Right renal pelvis (tissue), 4 donors: ENCODE measurements at places on chromosomes 4 and X. TPM values are rescaled to one million over a fixed set of nuclear protein-coding genes. Genes with fewer than 3 reads are reported as not detected.

Gene LAMTOR3
- polyA plus RNA-seq, result 123 TPM

Gene ODAPH
- polyA plus RNA-seq, result 0.11 TPM

Gene LRCH2
- polyA plus RNA-seq, result 15.1 TPM

Gene PLRG1
- 118 TPM for polyA plus RNA-seq

Gene RBPJ
- polyA plus RNA-seq, result 81.9 TPM

Gene HTRA3
- polyA plus RNA-seq, result 12.6 TPM

Gene LIMCH1
- polyA plus RNA-seq, result 117 TPM

Gene GPC3
- polyA plus RNA-seq, result 1,095 TPM

Gene VCX
- polyA plus RNA-seq, result not detected

Gene SPOCK3
- polyA plus RNA-seq, result 17.4 TPM

DNA sequence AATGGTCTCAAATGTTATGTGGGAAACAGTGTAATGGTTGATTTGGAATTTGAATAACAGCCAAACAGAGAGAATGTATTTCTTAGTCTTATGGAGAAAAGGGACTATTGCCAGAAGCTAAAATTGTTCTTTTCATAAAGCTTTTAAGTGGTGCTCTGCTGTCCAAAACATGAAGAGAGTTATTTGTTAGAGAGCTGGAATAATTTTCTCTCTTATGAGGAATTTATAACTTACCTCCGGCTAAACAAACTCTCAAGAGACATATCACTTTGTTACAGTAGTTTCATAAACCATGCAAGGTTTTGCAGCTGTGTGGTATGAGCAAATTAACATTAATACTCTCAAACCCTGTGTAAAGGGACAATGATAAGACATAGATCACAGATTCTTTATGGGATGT, 28.6 kb downstream of the SULT1B1 start:
- DNase-seq, result no peak

DNA sequence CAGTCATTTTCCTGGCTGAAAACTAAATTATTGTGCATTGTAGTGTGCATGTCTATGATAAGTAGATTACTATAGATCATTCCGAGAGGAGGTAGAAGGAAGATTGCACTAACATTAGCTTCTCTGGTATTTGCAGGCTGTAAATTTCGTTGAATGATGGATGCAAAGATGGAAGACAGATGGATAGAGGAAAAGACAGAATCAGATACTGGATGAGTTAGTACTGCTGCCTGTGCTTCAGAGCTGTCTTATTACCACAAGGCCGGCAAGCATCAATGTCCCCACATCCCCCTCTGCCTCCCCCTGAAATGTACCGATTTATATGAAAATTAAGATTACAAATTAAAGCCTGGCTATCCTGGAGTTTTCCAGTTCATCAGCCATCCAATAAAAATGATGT, 17.7 kb downstream of the NAA11 start:
- DNase-seq, result no peak

DNA sequence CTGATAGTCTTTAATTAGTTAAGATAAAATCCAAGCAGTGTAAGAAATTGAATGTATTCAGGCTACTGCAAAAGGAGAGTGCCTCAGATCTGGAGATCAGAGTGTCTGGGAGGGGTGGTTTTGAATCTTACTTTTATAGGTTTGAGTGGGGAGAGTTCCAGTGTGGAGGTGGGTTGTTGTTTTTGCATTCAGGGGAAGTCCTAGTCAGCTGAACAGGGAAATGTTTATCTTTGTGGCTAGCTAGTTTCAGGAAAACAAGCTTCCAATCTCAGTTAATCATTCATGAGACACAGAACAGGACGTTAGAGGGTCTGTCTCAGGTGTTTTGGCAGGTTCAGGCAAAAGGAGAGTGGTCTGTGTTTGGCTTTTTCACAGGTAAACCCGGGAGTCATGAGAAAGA, 26.0 kb downstream of the ZNF81 start:
- DNase-seq, result no peak

GRCh38 chrX:129738466-129739308, at the start of gene XPNPEP2:
Gene XPNPEP2 (plus strand): TSS chrX:129738979. CDS start chrX:129739214, 235 bp downstream.
- peak; percentile 32 for DNase-seq

DNA sequence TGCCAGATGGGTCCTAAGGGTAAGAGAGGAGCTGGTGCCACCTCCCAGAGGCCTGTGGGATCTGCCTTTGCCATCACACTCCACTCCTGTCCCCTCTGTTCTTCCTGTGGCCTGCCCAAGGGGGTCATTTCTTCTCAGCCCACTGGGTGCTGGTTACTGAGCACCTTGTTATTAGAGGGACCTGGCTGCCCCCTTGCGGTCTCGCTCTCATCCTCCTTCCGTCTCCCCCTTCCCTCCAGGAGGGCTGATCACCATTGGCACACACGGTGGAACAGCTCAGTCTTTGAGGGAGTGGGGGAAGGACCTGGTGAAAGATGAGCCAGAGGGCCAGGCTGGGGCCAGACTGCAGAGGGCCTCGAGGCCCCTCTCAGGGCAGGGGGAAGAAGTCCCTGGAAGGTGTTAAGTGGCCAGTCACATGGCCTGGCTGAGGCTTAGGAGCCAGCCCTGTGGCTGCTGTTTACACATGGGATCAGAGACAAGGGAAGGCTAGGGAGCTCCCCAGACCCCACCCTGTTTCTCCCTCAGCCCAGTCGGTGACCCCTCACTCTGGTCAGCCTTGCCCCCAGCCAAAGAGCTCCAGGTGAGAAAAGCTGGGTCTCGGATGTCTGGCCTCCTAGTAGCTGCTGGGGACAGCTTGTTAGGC, 68.1 kb downstream of the MTMR1 start:
- DNase-seq, result no peak

GRCh38 chr4:181595716-181596115, 647.5 kb upstream of the TENM3 start:
- peak; percentile 23 for DNase-seq

DNA sequence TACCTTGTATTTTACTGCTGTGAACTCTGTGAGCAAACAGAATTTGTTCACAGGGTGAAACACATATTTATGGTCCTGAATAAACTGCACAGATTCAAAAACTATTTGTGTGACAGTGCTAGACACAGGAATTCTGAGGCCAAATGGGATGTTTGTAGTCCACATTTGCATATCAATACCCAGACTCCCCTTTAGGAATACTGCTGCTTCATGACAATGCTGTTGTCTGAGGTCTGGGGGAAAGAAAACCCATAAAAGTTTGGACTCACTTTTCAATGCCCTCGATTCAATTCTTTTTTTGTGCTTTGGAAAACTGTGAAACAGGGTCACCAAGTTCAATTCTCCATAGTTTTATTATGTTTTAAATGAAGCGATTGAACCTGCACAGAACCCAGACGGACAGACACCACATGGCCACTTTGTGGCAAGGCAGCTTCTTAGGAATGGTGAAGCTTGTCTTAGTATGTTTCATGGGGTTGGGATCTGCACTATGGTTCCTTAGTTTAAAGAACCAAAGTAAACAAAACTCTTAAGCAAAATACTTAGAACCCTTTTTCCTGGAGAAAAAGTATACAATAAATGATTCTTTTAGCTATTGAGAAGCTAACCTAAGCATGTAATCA, 92.3 kb upstream of the MAD2L1 start:
- DNase-seq, result no peak

- DNase-seq, result no peak
Measured at GRCh38 chr4:149823769-149824221, 8.2 kb upstream of the IQCM start.

DNA sequence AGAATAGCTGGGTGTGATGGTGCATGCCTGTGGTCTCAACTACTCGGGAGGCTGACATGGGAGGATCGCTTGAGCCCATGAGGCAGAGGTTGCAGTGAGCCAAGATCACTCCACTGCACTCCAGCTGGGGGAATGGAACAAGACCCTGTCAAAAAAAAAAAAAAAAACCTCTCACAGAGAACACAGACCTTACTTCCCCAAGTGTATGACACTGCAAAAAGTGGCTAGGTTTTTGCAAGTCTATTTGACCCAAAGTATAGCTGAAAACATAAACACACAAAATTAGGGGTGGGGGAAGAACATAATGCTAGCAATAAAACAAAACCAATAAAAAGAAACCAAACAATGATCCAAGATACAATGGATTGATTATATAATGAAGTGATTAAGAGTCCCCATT, 6.7 kb downstream of the LAMP2 start:
- no peak for DNase-seq

DNA sequence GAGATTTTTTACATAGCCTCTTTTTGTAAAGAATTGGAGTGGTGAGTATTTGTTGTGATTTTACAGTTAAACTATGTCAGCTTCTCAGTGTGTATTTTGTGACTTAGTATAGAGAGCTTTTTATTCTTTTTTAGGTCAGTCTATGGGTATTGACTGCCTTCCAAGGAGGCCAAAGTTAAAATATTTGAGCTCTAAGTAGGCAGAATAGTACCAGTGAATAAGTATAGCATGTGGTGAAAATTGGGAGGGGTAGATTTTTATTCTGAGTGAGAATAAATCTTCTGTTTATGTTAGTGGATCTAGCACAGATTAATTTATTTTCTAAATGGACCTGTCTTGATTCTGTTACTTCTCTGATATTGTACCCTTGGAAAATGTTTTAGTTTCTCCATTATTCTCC, 37.5 kb downstream of the HERC3 start:
- DNase-seq, result no peak

GRCh38 chr4:153152501-153153338, 51.5 kb upstream of the TRIM2 start:
- DNase-seq, result peak; percentile 26

DNA sequence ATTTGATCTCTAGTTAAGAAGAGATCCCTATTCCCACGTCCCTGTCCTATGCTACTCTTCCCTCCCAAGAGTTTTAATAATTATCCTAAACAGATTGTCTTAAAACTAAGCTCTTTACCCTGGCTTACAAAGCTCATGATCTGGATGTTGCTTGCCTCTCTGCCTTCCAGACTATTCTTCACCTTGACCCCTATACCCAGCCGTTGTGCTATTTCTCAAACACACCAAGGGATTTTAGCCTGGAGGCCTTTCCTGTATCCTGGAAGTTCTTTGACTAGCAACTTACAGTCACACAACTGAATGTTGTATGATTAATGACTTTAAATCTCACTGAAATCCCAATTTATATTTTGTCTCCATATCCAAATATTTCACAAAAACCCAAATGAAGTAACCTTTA, 314.9 kb downstream of the ADGRL3 start:
- no peak for DNase-seq

GRCh38 chr4:8073206-8073863, 85.3 kb downstream of the ABLIM2 start:
- DNase-seq, result no peak

- no peak for DNase-seq
Measured at GRCh38 chrX:13607996-13608365, 38.6 kb downstream of the EGFL6 start.

DNA sequence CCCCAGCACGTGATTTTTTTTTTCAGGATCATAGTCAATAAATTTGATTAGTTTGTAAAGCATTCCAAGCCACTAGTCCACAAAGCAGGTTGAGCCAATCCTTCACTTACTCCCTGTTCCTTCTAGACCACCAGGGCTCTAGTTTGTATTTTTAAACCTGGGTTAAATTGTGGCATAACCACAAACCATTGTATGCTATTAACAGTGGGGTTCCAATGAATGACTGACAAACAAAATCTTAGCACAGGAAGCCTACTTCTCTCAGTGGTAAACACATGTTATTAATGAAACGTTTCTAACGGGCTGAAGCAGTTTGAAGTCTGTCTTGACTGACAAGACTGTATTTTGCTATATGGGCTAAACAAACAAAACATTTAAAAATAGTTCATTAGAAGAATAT, 48.6 kb upstream of the GYPA start:
- DNase-seq, result no peak

- DNase-seq, result no peak
Measured at GRCh38 chrX:152903589-152903988, 5.7 kb downstream of the ZNF185 start.

DNA sequence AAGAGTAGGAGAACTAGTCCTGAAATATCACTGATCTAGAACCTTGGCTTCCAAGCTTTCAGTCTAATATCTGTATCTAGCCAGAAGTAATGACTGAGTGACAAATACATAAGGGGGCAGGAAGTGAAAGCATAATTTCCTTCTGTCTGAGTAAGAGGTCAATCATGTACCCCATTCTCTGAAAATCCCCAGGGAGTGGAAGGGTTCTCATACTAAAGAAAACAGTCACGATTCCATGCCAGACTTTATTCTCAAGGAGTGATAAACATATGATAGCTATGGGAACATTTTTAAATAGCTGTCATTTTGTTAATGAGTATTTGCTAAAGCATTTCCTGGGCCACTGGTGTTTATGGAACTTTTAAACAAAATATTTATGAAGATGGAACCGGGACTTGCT, 308.5 kb downstream of the ARHGAP24 start:
- DNase-seq, result no peak

DNA sequence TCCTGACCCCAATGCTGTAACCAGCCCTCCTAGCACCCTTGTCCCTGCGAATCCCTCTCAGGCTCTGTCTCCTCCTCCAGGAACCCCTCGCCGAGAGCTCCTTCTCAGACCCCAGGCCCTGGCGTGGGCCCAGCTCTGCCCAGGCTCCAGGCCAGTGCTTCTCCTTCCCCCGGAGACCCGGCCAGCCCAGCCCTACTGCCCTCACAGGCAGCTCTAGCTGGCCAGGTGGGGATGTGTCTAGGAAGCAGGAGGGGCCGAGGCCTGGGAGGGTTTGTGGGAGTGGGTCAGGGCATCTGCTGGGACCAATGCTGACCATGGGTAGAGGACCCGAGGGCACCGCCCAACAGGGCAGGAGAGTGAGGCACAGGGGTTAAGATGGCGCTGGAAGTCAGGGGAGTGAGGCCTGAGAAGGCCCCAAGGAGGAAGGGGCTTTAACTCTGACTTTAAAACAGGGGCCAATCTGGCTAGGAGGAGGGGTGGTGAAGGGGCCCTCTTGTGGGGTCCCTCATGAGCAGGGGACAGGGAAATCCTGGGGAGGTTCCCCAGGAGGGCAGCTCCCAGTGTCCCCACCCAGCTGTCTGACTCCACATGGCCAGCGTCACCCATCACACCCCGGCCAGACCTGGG, 64.7 kb upstream of the NKX1-1 start:
- DNase-seq, result no peak

- DNase-seq, result no peak
Measured at GRCh38 chr4:145436796-145437195, 44.9 kb upstream of the SMAD1 start.

- DNase-seq, result no peak
Measured at GRCh38 chrX:126552313-126553022, at the start of gene DCAF12L1. Gene DCAF12L1 (minus strand): TSS chrX:126552814. CDS start chrX:126552608, 206 bp downstream.
